ENCODE measurements at places on chromosomes 5 and 9.
A peak's percentile ranks its signal among the peaks of the same experiment; 100 is the strongest.

DNA sequence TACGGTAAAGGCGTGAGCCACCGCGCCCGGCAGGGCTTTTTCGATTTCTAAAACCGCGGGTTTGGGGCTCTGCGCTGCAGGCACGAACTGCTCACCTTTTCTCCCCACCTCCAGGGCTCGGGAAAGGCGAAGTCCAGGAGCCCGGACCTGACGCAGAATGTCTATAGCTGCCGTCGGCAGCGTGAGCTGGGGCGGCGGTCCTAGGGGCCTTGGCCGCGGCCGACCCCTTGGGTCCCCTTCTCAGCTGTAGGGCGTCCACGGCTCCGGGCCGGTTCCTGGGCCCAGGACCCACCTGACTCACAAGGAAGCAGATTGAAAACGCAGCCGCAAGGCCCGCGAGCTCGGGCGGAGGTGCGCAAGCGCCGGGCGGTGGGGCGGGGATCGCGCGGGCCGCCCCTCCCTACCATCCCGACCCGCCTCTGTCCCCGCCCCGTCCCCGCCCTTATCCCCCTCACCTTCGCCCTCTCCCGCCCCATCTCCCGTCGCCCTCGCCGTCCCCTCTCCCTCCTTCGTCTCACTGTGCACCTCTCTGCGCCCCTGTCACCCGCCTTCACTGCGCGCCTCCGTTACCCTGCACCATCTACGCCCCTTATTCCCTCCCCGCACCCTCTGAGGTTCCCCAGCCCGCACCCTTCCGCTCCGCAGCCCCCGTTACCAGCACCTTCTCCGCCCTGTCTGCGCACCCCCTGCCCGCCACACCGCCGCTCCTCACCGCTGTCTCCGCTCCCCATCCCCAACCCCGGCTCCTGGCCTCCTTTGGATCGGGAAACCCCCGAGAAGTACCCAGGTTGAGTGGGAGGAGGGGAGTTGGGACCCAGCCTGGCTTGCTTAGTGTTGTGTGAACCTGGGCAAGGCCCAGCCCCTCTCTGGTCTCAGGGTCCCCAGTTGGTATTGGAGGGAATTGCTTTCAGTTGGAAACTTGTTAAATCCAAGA, at the start of gene HDHD3:
Gene HDHD3 (minus strand): TSS at position 353 of the 934 bp plus-strand sequence. CDS start 2,632 bp downstream, outside the sequence.
- DNase-seq = peak; percentile 57

GRCh38 chr9:12961276-12961809, 186.5 kb downstream of the LURAP1L start:
- no peak for DNase-seq

DNA sequence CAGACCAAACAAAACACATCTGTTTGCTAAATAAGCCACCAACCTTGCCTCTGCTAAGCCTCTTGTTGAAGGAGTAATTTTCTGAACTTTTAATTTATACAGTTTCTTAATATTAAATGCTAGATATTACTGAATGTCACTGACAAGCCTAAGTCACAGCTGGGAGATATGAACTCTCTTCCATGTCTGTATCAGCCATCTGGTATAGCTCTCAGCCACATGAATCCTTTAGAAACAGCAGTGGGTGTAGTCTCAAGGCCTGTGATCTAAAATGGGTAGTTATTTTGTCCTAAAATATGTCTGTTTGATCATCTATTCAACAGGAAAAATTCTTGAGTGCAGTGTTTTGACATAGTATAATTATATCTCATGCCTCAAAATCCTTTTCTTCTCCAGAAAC, 97.2 kb downstream of the CAMK4 start:
- DNase-seq = no peak

GRCh38 chr5:13695076-13695712, 249.3 kb downstream of the DNAH5 start:
- no peak for DNase-seq

GRCh38 chr5:83430130-83431010, 41.2 kb upstream of the VCAN start:
- peak; percentile 65 for DNase-seq

All from KG1 (cell line).